ENCODE measurements at places on chromosomes 12 and 14.

- DNase-seq: peak; percentile 98
Measured at GRCh38 chr12:95197636-95198035, 19.6 kb downstream of the FGD6 start.

DNA sequence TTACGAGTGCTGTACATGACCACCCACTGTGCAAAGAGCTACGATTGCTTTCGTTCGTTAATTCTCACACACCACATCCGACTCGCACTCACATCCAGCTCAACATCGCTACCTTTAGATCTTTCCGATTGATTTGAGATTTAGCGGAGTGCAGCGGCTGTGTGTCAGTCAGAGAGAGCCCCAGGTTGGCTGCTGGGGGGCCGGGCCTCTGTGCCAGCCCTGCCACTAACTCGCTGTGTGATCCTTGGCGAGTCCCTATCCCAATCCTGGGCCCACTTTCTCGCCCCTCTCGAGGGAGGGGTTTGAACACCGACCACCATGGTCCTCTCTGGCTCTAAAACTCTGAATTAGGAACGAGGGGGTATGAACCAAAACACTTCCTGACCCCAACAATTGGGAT lies 8.6 kb downstream of the DLK1 start:
- DNase-seq: no peak

DNA sequence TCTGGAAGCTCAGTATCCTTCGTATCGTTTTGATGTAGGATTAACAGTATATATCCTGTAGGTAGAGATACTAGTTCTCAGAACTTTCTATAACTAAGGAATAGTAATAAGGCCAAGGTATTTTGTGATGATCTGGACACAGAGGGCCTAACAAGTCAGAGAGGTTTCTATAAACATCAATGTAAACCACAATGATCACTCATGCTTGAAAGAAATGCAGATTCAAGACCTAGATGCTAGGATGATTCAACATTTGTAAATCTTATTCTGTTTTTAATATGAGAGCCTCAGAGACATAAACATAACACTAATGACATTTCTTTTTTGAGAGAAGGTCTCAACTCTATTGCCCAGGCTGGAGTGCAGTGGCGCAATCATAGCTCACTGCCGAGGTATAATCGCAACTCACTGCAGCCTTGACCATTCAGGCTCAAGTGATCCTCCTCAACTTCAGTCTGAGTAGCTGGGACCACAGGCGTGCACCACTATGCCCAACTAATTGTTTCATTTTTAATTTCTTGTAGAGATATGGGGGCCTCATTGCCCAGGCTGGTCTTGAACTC lies 16.2 kb downstream of the SUPT16H start:
- no peak for DNase-seq

- DNase-seq: peak; percentile 10
Measured at GRCh38 chr14:66065188-66065587, 421.0 kb upstream of the CCDC196 start.

DNA sequence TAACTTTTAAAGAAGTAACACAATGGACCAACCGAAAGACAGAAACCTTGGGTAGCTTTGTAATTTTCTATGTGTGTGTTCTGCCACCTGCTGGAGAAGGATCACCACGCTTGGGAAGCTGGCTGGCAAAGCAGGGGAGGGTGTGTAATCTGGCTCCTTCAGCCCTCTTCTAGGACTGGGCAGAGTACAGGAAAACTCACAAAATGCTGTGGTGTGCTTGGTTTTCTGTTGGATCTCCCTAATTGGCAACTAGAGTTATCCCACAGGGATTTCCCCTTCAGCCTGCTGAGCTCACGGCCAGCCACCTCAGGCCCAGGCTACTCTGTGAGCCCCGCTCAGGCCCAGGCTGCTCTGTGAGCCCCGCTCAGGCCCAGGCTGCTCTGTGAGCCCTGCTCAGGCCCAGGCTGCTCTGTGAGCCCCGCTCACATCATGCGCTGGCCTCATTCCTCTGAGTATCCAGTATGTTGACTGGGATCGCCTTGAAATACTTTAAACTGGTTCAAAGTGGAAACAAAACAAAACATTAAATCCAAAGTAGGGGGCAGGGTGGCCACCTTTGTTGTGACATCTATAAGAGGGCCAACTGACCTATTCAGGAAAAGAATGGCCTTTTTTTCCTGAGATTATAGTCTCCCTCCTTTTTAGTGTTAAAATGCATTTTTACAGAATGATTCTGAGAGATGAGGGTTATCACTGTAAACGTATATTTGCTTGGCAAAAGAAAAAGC lies 52.0 kb upstream of the RNU6-8 start:
- peak; percentile 20 for DNase-seq

DNA sequence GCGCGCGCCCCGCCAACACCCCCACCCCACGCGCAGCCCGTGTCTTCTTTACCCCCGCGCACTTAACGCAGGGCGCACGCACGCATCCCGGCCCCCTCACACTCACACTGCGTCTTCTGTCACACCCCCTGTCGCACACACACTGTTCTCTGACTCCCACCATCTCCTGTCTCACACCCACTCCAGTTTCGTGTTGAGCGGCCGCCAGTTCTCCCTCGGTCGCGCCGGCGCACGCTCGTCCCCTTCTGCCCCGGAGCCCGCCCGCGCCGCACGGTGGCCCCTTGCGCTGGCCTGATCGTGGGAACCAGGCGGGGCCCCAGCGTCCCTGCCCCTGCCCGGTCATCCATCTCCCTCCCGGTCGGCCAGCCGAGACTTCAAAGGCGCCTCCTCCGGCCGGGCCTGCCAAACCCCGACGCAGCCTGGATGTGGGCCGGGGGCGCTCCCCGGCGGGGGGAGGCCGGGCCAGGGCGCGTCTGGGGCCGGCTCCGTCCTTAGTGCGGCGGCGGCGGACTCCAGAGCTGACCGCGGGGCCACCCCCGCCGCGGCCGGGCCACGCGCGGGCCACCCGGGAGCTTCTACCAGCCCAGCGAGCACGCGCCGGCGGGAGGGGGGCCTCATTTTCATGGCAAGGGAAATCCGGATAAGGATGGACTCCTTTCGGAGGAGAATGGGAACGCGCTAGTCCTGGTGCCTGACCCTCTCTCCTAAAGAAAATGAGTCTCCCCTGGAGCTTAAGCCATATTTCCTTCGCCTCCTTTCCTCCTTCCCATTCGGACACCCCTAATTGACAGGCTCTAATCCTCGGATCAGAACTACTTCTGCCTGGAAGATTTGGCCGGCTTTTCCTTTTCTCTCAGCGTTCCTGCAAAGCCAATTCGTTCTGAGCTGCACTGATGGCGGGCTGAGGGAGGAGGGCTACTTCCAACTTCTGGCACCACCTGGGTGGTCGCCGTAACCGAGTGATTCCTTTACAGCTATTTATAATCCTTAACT lies 82.0 kb upstream of the HMGA2 start:
- DNase-seq: peak; percentile 9

GRCh38 chr12:41920355-41920754 lies 224.3 kb downstream of the GXYLT1 start:
- no peak for DNase-seq

DNA sequence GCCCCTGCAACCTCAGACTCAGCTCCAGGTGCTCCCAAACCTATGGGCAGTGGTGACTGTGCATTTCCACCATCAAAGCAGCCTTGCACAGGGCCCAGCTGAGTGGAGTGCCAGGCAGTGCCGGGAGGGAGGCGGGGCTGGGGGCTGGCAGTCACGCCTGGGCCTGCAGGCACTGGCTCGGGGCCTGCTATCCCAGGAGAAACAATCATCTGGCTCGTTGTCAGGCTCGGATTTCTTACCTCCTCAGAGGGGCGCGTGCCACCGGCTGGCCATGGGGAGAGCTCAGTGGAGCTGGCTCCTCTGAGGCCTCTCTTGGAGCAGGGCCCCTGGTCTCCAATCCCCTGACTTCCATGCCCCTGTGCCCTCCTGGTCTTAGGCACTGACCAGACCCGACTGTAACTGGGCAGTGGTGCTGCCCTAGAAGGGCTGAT lies 20.2 kb upstream of the PPP1R13B start:
- no peak for DNase-seq

DNA sequence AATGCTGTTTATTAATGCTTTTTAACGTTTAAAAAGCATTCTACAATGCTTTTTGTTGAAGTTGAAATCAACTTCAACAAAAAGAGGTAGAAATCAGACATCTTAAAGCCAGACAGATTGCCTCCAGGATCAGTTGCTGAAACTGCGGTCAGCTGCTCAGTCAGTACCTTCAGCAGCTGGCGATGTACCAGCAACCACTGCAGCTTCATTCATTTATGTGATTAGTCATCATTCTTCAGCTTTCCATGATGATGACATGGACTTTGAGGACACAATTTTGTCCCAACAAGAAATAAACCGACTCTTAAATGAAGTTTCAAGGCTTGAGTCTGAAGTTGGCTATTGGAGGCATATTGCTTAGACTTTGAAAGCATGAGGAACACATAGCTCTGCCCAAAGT lies 31.5 kb upstream of the NUAK1 start:
- no peak for DNase-seq

GRCh38 chr12:72511906-72512305 lies 239.7 kb downstream of the TRHDE start:
- no peak for DNase-seq

DNA sequence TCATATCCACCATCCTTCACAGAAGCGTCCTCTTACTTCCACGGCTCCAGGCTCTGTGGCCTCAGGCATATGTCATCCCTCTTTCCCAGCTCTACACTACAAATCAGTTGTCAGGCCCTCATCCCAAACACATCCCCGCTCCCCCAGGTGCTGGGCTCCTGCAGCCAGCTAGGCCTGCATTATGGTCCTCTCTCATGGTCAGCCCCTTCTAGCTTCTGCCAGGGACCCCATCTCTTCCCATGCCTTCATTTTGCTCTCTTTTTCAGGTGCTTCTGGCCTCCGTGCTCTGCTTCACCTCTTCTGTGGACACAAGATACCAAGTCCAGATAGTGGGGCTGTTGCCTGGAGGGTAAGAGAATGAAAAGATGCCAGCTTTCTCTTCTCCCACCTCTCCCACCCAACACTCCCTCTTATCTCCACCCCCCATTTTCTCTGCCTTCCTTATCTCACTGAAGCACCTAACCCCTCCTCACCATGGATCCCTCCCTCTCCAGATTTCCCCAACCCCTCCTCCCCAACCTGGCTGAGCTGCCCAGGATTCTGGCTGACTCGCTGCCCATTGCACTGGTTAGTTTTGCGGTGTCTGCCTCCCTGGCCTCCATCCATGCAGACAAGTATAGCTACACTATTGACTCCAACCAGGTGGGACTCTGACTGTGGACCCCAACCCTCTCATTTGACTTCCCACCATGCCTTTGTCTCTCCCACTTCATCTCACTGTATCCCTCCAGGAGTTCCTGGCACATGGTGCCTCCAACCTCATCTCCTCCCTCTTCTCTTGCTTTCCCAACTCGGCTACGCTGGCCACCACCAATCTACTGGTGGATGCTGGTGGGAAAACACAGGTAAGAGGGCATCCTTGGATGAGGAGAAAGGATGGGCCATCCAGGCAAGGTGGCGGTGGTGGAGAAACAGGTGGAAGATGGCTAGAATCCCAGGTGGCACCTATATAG lies 10.4 kb downstream of the B4GALNT1 start:
- DNase-seq: no peak

DNA sequence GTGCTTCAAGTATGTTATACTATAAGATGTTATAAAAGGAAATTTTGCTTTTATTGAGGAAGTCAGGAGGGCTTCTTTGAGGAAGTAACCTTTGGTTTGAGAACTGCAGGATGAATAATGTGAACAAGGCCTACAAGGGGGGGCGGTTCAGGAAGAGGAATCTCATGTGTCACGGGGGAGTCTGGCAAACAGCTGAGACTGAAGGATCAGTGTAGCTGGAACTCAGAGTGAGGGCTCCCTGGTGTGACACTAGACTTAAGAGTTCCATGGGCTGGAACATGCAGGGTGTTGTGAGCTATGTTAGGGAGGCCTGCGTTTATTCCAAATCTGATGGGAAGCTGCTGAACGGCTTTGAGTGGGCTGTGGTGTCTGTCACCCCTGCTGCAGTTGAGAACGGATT lies 62.3 kb downstream of the UNC79 start:
- no peak for DNase-seq

DNA sequence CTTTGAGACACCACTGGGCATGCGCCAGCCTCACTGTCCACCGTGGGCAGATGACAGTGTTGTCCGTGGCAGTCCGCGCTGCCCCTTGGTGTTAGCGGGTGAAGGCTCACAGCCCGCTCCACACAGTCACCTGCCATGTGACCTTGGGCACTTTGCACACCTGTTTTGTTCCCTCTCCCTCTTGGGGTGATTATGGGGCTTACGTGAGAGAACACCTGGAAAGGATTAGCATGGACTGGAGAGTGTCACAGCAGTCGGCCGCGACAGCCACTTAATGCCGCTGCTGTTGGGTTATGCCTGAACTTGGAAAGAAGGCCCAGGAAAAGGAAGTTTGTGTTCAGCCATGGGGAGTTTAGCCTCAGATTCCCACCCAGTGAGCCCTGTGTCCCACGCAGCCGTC lies 94.2 kb downstream of the DDX51 start:
- no peak for DNase-seq

- DNase-seq: no peak
Measured at GRCh38 chr12:33223956-33224355, 215.7 kb downstream of the SYT10 start.

DNA sequence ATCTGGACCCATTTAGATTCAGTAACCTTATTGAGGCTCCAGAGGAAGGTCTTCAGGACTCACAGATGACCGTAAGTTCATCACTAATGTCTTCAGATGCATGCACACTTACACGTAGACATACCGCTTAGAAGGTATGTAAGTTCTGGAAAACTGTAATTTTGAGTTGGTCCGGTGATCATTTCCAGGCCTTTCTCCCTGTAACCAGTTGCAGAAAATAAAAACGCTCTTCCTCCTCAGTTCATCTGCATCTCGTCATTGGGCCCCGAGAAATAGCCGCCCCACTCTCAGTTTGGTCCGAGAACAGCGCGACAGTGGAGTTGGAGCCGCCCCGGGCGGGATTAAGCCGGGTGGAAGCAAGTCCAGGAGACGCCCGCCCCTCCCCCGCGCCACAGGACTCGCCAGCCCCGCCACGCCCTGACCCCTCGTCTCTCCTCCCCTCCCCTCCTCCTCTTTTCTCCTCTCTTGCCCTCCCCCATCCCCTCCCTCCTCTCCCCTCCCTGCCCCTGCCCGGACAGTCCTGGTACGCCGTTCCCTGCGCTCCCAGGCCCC lies 83.7 kb downstream of the TNFAIP2 start:
- peak; percentile 10 for DNase-seq

- DNase-seq: no peak
Measured at GRCh38 chr12:125676366-125676765, 611.1 kb downstream of the AACS start.

All from NCI-H526 treated with DMSO at 0.1 percent for 48 hours (cell line).